Activated naive CD4-positive, alpha-beta T cell (primary cell): ENCODE measurements at places on chromosomes 2 and 18.
A peak's percentile ranks its signal among the peaks of the same experiment; 100 is the strongest.

GRCh38 chr2:181656450-181657291 lies at the start of gene CERKL:
Gene CERKL (minus strand): TSS chr2:181657105. CDS start chr2:181657006, 99 bp downstream.
- DNase-seq, result no peak

DNA sequence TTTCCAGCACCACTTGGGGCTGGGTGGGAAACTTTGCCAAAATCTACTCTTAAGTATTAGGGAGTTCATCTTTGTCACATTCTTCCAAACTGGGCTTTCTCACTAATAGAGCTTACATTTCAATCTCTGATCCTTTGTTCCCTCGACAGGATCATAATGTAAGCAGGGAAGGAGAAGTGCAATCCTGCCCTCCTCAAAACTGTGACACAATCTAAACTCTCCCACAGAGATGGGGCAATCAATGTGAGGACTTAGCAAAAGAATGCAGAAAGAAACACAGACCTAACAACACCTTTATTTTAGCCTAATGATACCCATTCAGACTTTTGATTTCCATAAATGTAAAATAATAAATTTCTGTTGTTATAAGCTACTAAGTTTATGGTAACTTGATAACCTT lies 40.8 kb downstream of the DSEL start:
- no peak for DNase-seq

GRCh38 chr2:99597616-99598015 lies 107.8 kb upstream of the REV1 start:
- no peak for DNase-seq

- DNase-seq, result peak; percentile 47
These were observed 1.2 kb downstream of the DLX1 start for GRCh38 chr2:172086241-172087206.

GRCh38 chr18:11179959-11180519 lies 30.7 kb upstream of the PIEZO2 start:
- no peak for DNase-seq
